ENCODE measurements at places on chromosomes 11 and 22.

GRCh38 chr11:79076526-79077115, 364.2 kb downstream of the TENM4 start:
- no peak for DNase-seq

- DNase-seq = no peak
These were observed 1.5 kb upstream of the SOX10 start for GRCh38 chr22:37985751-37986281.

DNA sequence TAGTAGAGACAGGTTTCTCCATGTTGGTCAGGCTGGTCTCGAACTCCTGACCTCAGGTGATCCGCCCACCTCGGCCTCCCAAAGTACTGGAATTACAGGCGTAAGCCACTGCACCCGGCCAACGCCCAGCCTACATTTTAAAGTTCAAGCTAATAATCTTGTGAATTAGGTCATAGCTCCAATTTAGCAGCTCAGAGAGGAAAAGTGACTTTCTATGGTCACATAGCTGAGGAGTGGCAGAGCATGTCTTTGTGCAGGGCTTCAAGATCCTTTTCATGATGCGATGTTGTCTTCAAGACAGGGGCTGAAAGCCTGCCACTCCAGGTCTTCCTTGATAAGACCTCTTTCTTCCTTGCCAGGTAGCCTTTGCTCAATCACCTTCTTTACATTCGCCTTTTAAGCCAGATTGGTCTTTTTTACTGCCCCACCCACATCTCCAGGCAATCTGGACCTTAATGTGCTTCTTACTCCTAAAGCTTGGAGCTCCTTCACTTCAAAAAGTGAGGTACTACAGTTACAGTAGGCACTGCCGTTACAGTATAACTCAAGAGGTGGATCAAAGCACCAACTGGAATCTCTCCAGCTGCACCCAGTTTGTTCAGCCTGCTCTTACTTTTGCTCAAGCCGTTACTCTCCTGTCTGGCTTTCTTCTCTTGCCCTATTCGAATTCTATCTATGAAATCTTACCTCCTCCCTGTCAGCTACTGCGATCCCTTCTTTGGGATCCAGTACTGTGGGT, 18.2 kb downstream of the YWHAH start:
- no peak for DNase-seq

GRCh38 chr11:94837317-94837716, 69.2 kb downstream of the AMOTL1 start:
- DNase-seq = no peak

- no peak for DNase-seq
These were observed 24.0 kb downstream of the MIAT start for GRCh38 chr22:26681395-26681821.

Data from HL-60 (cell line).